ENCODE measurements at places on chromosomes 4 and X. TPM values are rescaled to one million over a fixed set of nuclear protein-coding genes. Genes with fewer than 3 reads are reported as not detected.

The IL3RA gene
- 0.88 TPM for total RNA-seq

The TMEM255A gene
- under 0.01 TPM for total RNA-seq

The SSX1 gene
- not detected for total RNA-seq

The MAGEB5 gene
- not detected for total RNA-seq

The TCP11X2 gene
- not detected for total RNA-seq

DNA sequence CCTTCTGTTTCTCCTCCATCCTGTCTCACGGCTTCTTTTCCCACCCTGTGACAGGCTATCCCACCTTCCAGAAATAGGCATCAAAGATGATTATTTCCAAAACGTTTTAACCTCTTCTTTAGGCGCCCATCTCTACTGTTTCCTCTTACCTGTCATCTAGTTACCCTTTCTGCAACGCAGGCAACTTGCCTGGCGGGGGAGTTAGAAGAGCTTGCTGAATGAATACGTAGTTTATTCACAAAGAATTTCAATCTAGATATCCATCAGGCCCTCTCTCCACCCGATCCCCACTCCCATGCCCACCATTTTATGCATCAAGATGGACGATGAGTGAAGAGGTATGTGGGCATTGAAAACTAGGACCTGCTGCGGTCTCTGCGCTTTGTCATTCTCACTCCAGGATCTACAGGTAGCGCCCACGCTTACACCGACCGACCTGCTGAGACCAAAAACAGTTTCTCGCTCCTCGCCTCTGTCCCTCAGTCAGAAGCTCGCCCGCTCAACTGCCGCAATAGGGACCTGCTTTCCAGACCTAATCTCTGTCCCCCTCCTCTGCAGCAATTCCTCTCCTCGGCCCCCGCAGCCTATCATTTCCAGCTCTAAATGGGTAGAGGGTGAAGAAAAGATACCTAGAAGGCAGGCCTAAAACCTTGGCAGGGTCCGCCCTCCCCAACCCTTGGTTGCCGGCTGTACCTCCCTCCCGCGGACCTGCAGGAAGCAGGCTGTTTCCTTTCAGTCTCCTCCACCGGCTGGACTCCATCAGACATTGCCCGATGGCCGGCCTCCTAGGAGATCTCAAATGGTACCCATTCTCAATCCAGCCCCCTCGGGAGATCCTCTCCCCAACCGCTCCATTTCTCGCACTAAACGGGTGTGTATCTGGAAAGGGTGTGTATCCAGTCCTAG, 624 bp downstream of the BEX5 start:
- DNase-seq, result no peak

- DNase-seq, result peak; percentile 74
These were observed 9.9 kb downstream of the FAM200B start for GRCh38 chr4:15691346-15692135.

The TDO2 gene
- total RNA-seq, result 1.4 TPM

The FAM47E gene
- under 0.01 TPM for total RNA-seq

The TIGD4 gene
- 0.36 TPM for total RNA-seq

The RASL11B gene
- total RNA-seq, result under 0.01 TPM

GRCh38 chrX:44432641-44433040, 89.2 kb upstream of the EFHC2 start:
- no peak for DNase-seq

The TEX13D gene
- total RNA-seq, result not detected

GRCh38 chr4:89703829-89704590, 133.0 kb downstream of the SNCA start:
- no peak for DNase-seq

DNA sequence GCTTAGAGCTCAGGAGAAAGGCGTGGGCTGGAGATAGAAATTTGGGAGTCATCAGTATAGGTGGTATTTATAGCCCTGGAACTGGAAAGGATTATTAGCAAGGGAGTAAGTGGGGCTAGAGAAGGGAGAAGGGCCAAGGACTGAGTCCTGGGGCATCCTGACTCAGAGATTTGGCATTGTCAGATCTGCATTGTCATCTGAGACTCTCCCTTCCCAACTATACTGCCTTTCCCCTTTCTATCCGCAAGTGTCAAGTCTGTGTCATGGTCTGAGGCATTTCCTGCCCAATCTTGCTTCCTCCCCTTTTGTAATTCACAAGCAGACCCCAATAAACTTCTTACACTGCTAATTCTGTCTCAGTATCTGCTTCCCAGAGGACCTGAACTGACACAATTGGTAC, 24.4 kb upstream of the SLC25A43 start:
- no peak for DNase-seq

DNA sequence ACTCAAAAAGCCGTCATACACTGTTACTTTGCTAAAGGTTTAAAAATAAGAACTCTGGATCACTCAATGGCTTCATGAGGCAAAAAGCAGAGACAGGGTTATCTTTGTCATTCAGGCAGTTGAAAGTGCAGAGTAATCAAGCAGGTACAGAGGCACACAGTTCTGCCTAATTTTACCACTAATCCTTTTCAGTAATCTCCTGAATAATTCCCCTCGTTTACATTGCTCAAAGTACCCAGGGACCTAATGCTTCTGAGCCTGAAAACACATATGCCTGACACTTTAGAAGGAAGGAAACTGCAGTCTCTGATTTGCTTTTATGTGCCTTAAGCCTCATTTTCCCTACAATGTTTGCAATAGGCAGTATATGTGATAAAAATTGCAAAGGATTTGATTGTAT, 71.4 kb upstream of the TRAM1L1 start:
- DNase-seq, result no peak

GRCh38 chr4:183633476-183634400, 25.2 kb downstream of the RWDD4 start:
- DNase-seq, result no peak

DNA sequence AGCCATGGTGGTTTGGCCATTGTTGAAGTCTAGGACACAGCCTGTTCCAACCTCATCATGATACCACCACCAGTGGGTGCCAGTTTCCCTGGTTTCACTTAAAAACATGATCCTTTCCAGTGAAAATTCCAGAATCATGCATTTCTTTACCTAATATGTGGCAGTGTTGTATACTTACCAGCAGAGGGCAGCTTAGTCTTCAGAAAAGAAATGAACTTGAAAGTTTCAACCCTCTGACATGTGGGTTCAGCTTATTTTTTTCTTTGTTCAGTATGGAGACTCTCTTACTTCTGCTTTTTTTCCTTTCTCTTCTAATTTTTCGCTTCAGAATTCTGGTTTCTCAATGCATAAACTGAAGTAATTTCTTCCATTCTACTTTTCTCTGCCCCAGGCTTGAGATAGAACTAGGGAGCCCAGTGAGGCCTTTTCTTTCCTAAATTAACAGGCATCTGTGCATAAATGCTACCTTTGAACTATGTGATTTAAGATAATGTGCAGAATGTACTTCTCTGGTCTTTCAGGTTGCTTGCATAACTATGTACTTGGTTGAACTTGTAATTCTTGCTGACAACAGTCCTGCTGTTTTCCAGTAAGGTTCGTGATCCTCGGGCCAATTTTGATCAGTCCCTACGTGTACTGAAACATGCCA, 10.7 kb downstream of the LIAS start:
- DNase-seq, result peak; percentile 90

- DNase-seq, result peak; percentile 21
These were observed 536.9 kb downstream of the RAPGEF2 start for GRCh38 chr4:159639671-159640323.

GRCh38 chr4:174401471-174402130, 117.9 kb downstream of the CEP44 start:
- DNase-seq, result no peak

GRCh38 chrX:43629229-43629628, 26.9 kb upstream of the MAOA start:
- no peak for DNase-seq

The ZNF157 gene
- total RNA-seq, result under 0.01 TPM

The RNF212 gene
- total RNA-seq, result 7.1 TPM

DNA sequence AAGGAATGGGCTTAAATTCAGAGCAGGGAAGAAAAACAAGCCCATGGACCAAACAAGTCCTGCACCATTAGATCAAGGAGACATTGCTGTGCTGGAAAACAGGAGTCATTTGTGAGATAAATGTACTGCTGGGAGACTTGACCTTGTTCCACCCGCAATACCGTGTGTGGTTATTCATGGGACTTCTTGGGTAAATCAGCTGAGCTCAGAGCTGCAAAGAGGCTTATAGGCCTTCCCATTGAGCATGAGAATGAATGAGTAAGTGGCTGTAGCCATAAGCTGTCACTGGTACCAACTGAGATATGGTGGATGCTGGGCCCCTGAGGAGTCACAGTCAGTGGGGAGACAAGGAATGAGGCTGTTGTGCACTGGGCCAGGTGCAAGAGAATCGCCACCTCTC, 2.3 kb upstream of the CYTL1 start:
- DNase-seq, result no peak

DNA sequence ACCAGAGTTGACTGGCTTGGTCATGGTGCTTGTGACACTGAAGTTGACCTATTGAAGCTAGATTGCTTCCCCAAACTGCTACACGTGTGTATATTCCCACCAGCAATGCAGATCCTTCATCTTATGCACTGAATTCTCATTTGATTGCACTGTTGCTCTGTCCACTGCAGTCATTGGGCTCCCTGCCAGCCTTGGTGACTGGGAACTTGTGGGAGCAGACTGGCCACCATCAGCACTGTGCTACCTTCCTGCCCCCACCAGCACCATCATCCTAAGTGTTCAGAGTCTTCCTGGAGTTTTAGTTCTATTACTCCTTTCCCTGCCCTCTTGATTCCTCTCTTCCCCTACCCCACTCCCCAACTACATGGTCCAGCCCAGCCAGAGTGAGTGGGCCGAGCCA, 117.7 kb upstream of the PRPS2 start:
- DNase-seq, result no peak

The PF4V1 gene
- not detected for total RNA-seq

The SLC25A4 gene
- 8.3 TPM for total RNA-seq

DNA sequence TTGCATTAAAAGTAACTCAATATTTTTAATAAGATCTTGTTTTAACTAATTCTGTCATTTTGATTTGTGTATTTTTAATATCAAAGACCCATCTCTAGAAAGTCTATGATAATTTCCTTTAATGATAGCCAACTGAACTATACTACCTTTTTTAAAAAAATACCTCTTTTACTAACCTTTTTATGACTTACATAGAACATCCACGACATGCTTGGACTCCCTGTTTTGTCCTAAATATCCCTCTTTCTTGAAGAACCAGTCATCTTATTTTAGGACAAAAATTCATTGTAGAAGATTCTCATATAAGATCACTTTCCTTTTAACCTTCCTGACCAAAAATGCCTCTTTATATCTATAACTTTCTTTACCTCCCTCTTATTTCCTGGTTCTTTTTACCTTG, 76.8 kb upstream of the GC start:
- DNase-seq, result peak; percentile 15

The ZNF732 gene
- 0.72 TPM for total RNA-seq

The STBD1 gene
- 3.6 TPM for total RNA-seq

GRCh38 chrX:81202456-81202819, 536 bp downstream of the SH3BGRL start:
- DNase-seq, result peak; percentile 17

The SPANXN4 gene
- not detected for total RNA-seq

DNA sequence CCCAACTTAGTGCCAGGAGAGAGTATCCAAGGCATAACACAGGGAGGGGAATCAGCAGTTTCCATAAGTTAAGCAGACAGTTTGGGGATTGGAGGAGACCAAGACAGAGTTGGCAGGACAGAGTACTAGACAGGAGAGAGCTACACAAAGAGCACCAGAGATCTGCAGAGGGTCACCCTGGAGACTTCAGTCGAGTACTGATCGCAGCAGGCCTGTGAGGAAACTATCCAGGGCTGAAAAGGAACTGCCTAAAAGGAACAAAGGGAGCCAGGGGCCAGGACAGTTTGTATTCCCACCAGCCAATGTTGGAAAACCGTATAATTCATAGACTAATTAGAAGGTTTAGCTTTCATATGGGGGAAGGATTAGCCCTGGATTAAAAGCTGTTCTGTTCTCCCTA, 80.6 kb upstream of the ENPP6 start:
- no peak for DNase-seq

- DNase-seq, result no peak
These were observed 23.4 kb downstream of the TRMT10A start for GRCh38 chr4:99540277-99540939.

The SOX3 gene
- total RNA-seq, result not detected

The NXF3 gene
- 0.36 TPM for total RNA-seq

All from osteoblast (primary cell).